Activated CD4-positive, alpha-beta T cell treated with anti-CD3 and anti-CD28 coated beads, Interleukin-2, Interleukin-4, amounts not matched to agents 100 ng/mL and 50 ng/mL, durations not matched to agents 16 hours and 8 hours (primary cell): ENCODE measurements at places on chromosomes 11 and 22.
A peak's percentile ranks its signal among the peaks of the same experiment; 100 is the strongest.

DNA sequence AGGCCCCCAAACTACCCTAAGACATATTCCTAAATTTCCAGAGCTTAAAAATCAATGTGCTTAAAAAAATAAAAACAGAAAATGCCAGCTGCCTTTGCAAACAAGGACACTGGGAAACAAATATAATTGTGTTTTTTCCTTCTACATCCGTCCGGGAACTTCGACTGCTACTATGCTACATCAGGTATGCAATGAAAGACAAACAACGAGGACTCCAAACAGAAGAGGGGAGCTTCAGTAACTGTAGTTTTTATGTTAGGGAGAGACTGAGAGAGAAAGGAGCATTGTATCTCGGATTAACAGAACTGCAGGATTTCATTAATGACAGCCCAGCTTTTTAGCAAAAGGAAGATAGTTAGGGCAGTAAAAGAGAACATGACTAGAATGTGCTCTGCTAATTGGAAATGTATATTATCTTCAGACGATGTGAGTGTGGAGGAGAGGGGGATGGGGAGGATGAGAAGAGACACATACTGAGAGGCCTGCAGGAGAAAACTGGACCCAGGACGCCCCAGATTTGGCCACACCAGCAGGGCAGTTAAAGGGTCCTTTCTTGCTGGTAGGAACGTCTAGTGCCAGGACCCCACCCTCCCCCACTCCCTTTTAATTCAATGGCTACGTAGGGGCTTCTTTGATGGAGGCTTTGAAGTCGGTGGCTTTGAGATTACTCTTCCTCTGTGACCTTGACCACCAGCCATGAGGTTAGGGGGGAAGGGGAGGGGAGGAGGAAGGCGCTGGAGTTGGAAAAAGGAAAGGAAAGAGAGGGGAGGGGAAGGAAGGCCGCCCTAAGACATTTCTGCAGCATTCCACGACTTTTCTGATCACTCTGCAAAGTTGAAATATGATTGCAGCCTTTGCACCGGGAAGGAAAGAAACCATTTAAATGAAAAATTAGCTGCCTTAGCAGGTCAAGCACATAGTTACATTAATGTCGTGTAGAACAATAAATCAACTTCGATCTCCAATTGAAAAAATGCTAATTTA, 187.1 kb downstream of the BLID start:
- DNase-seq, result no peak

DNA sequence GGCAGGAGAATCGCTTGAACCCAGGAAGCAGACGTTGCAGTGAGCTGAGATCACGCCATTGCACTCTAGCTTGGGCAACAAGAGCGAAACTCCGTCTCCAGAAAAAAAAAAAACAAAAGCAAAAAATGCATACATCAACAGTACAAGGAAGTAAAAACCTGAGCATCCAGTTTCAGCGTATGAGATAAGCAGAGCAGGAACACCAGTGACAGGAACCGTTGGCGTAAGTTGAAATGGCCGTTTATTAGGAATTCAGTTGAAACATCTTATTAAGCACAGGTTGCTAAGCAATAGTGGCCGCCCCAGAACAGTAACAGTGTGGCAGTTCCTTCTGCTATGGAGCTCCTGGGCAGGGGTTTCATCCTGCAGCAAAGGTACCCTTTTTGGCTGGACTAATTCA, 4.0 kb upstream of the L3MBTL2 start:
- no peak for DNase-seq

- peak; percentile 42 for DNase-seq
Measured at GRCh38 chr22:41619979-41620588, 759 bp downstream of the DESI1 start.

DNA sequence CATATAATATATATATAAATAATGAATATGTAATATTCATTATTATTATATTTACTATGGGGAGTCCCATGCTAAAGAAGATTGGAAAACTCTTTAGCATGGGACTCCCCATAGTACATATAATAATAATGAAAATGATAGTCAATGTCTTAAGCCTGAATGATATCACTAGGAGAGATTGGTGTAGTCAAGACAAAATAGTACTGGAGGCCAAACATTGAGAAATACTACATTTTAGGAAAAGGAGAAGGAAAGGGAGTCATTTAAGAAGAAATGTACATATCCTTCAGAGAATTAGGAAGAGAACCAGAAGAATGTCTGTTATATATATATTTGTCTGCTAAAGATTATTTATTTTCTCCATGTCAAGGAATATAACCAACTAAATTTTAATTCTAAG, 5.0 kb upstream of the VWA5A start:
- no peak for DNase-seq

DNA sequence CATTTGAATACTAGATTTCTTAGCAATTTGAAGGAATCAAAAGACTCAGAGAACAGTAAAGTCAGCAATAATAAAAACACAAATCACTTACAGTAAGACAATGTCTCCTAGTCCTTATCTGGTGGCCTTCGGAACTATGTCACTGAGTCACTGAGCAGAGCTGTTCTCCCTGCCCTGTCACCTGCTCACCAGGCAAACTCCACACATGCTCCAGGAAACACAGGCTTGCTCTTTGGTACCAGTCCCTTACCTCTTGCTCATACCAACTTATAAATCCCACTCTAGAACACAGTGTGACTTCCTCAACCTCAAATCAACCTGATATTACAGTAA, 81.1 kb upstream of the CHRM4 start:
- DNase-seq, result no peak

DNA sequence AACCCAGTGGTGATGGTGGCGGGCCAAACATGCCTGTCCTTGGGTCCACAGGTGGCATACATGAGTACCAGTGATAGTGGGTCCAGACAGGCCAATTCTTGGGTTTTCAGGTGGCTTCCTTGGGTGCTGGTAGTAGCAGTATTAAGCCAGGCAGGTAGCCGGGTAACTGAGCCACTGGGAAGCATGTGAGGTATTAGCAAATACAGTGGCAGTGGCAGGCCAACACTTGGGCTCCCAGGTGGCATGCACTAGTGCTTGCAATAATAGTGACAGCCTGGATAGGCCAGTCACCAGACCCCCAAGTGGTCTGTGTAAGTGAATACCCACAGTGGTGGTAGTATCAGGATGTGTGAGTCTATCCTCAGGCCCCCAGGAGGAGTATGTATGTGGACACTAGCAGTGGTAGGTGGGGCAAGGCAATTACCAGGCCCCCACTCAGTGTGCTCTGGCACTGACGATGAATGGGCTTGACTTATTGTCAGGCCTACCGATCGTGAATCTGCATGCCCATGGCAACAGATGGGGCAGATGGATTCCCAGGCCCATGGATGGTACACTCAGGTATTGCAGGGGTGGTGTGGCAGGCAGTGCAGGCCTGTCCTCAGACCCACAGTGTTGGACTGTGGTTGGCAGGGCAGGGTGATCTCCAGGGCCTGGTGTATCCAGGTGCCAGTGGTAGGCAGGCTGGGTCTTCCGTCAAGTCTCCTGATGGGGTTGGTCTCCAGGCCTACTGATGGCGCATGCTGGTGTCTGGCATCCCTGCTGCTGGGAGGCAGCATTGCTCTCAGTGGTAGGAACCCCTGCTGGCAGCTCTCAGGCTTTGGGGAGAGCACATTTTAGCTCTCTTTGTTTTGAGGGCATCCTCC, 840.7 kb downstream of the FAM181B start:
- no peak for DNase-seq

GRCh38 chr22:26432619-26433311, 3.7 kb downstream of the ASPHD2 start:
- no peak for DNase-seq

GRCh38 chr22:20653795-20654342, 120.0 kb upstream of the SERPIND1 start:
- DNase-seq, result no peak

DNA sequence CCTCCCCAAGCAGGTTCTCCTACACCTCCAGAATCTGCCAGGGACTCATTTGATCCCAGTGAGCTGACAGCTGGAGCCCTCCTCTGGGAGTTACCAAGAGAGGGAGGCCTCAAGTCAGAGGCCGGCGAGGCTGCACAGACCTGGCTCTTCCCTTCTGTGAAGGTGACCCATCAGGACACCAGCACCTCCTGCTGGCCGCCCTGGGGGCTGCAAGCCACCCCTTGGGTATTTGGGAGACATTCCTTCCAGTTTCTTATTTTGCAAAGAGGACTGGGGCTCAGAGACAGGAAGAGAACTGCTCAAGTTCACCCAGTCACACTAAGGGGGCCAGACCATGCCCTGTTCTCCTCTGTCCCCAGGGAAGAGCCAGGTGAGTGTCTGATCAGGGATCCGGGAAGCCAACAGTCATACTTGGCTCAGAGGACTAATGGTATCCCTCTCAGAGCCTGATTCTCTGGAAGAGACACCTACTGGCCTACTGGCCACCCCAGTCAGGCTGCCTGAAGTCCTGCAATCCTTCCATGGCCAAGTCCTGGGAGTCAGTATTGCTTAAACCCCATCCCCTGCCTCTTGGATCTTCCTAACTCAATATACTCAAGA, 40.5 kb upstream of the RIC3 start:
- DNase-seq, result peak; percentile 11

DNA sequence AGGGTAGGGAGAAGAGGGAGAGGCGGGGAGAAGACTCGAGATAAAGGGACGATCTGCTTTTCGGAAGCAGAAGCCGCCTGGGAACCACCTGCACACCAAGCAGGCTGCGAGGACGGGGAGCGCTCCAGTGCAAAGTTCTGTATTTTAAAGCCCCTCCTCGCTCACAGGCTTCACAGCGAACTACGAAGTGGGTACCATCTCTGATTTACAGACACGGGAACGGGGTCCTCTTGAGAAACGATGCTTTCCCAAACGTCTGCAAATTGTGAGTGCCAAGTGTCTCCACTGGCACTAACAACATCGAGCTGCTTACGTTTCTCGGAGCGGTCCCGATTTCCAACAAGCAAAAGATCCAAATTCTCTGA, 700 bp upstream of the STX3 start:
- no peak for DNase-seq

DNA sequence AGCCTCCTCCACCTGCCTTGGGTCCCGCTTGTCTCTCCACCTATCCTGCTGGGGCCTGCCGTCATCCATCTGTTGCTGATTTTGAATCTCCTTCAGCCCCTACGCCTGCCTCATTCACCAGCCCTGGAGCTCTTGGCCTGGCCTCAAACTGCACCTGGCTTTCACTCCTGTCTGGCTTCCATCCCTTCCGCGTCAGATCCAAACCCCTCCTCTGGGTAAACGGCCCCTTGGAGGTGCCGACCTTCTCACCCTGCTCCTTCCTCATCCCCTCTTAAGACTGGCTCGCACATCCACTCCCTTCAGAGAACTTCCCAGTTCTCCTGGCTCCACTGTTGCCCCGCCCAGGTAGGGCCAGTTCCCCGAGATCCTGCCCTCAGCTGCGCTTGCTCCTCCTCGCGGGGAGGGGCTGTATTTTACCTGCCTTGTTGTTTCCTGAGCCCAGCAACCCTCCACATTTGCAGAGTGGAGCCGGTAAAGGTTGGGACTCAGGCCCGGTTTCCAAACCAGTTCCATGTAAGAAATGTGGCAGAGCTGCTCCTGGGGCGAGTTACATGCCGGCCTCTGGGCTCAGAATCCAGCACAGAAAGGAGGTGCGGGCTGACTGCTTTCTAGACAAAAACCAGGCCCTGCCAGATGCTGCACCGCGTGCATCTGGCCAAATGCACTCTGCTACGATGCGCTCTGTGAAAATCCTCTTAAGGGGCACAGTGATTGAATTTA, 13.9 kb upstream of the SHANK2 start:
- DNase-seq, result no peak

DNA sequence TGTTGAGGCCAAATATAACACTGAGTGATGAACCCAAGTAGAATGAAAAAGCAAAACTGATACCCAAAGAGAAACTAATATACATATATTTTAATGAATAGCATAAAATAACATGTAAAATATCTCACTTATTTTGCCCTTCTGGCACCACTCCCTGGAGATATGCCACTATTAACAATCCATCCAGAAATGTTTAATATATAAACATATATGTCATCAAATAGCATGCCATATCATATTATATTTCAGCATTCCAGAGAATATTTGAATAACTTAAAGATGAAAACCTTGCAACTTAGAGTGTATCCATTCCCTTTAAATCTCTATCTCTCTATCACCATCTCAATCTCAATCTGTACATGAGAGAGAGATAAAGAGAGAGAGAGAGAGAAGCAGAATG, 1073.3 kb upstream of the RAG2 start:
- DNase-seq, result no peak

- no peak for DNase-seq
Measured at GRCh38 chr22:38707984-38708383, 2.2 kb downstream of the GTPBP1 start.

DNA sequence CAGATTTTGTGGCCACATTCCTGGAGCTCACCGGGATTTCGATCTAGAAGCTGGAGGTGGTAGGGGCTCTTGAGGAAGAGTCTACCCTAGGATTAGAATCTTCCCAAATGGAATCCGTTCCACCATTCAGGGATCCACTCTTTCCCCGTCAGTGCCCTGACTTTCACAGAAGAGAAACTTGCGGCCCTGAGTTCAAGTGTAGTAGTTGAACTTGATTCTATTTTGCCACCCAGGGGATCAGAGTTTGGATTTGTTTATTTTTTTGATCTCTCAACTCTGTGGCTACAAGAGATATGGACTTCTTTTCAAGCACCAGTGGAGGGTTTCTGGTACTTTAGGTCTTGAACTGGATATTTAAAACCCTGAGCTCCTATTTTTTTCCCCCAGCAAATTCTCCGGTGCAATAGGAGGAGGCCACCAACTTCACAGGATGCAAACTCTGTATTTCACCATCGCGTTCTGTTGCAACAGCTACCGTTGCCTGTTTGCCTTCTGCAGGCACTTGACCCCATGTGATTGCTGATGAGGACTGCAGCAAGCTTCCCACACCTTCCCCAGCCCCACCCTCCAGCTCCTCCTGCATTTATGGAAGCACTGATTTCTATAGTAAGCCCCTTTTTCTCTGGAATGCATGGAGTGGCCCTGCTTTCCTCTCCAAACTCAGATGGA, 14.8 kb upstream of the MRGPRF start:
- no peak for DNase-seq

GRCh38 chr22:30776476-30776875, 81.8 kb downstream of the OSBP2 start:
- DNase-seq, result no peak

DNA sequence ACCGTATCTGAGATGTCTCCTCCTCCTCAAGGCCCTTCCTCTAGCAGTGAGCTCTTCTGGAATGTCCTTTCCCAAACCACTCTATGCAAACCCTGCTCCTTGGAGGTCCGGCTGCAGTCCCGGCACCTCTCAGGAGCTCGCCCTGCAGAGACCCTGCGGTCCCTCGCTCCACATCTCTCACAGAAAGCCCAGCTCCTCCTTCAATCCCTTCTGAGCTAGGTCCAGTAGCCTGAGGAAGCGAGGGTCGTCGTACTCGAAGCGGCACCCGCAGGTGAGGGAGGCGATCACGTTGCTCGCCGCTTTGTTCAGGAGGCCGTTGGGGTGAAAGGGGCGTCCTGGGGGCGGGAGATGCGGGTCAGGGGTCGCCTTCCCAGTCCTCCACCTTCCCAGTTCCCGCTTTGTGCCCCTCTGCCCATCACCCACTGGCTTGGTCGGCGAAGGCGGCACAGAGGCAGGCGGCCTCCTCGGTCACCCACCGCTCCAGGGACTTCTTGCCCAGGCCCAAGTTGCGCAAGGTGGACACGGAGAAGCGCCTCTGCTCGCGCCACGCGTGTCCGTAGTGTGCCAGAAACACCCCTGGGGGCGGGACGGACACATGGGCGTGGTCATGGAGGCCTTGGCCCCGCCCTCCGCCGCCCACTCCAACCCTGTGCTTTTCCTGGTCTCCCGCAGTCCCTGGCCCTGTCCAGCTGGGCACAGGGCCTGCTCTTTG, 21.5 kb upstream of the CYP2D6 start:
- DNase-seq, result no peak

- no peak for DNase-seq
Measured at GRCh38 chr11:1438967-1439330, 47.6 kb downstream of the MOB2 start.
